ENCODE measurements at places on chromosomes 16 and 17. TPM values are rescaled to one million over a fixed set of nuclear protein-coding genes. Genes with fewer than 3 reads are reported as not detected.

DNA sequence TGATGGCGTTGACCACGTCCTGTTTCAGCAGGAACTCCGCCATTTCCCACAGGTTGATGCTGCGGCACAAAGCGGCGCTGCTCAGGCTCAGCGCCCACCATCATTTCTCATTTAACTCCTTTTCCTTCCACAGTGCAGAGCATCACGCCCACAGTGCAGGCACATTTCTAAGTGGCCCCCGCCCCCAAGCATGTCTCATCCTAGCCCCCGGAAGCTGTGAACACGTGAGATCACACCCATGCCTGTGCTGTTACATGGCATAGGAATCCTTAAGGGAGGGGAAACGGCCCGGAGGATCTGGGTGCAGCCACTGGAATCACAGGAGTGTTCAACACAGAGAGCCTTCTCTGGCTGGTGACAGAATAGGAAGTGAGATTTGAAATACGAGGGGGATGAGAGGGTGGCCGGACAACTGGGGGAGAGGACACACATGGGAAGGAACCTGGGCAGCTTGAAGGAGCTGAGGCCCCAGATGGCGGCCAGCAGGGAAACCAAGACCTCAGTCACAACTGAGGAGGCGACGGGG is 4.7 kb downstream of the NAGPA start:
- no peak for DNase-seq

DNA sequence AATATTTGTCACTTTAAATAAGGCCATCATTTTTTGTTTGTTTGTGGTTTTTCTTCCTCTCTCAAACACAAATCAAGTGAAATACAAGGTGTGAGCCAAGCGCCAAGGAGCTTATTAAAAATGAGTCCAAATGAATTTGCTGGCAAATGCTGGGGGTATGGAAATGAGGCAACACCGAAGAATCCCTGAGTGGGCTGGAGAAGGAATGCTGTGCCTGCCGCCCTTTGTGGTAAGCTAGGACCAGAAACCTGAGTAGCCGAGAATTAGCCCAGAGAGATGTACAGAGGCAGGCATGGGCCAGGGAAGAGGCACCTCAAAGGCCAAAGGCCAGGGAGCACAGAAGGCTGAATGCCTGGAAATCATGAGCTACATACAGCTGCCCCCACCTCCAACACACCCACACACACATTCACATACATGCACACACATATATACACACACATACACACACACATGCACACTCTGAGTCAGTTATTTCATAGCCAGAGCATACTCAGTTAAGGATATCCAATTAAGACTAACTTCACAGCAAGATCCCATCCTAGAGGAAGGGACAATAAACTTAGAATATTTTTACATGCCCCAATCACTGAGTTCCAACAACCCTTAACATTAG is 266.1 kb upstream of the DYNLRB2 start:
- DNase-seq: no peak

DNA sequence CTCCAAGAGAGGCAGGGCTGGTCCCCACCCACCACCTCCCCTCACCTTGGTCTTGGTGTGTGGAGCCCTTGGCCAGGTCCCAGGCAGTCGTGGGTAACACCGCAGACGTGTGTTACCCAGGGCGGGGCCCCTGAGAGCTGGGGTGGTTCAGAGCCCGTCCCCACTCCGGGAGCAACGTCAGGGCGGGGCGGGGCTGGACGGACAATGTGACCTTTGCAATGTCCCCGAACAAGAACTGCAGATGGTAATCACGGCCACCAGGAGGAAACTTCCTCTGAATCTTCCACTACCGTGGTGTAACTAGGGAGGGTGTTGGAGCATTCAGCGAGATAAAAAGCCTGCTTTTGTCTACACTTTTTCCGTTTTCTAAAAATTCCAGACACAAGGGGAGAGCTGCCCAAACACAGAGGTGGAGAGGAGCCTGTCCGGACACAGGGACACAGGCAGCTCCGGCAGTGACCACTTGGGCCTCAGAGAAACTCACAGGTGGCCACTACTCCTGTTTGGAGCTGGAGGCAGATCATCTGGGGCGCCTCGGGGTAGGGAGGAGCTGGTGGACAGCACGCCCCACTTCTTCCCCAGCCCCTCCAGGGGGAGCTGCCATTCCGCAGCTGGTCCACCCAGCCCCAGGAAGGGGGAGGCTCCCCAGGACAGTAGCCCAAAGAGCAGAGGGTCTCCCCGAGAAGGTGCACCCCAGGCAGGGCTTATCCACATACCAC is 14.2 kb upstream of the SLC38A10 start:
- peak; percentile 76 for DNase-seq

- no peak for DNase-seq
Observed at GRCh38 chr17:43534909-43535308, 11.2 kb downstream of the ETV4 start.

- no peak for DNase-seq
Observed at GRCh38 chr17:48378238-48378637, 51.8 kb downstream of the SKAP1 start.

DNA sequence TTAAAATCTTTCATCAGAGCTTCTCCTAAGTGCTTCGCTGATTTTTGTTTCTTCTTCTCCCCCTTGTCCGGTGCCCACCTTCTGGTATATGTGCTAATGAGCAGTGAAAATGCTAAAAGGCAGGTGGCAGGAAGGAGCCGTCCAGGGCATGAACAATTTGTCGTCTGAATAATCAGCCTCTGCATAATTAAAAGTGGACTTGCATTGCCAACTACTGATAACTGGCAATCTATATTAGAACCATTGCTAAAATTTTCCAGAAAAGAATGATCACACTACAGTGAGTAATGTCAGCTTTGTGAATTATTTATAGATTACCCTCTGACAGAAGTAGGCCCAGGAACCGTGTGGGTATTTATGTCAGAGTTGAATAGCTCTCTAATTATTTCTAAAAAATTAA is 28.1 kb downstream of the SERPINF1 start:
- no peak for DNase-seq

GGA2 gene
- 11.1 TPM for polyA plus RNA-seq

MYH2 gene
- polyA plus RNA-seq: not detected

PIRT gene
- not detected for polyA plus RNA-seq

Data from liver (tissue), 10 donors.